Stomach (tissue), 19 donors: ENCODE measurements at places on chromosomes 7 and 10.

- no peaks in the 10 kb centered on the region for H3K36me3 ChIP-seq
- no peak overlapping the region for H3K27ac ChIP-seq
- no peaks in the 10 kb centered on the region for H3K27me3 ChIP-seq
- H3K4me3 ChIP-seq = no peak overlapping the region
- no peak for DNase-seq
Observed at GRCh38 chr10:130429809-130430208, 293.6 kb downstream of the GLRX3 start.

- DNase-seq = peak; percentile 97
- peaks cover 26% of the 10 kb centered on the region for H3K4me1 ChIP-seq
- no peaks in the 10 kb centered on the region for H3K36me3 ChIP-seq
- peak overlapping the region; percentile 92 for H3K27ac ChIP-seq
- H3K27me3 ChIP-seq = no peaks in the 10 kb centered on the region
Observed at GRCh38 chr10:24383681-24384106, 174.8 kb downstream of the KIAA1217 start.

- no peaks in the 10 kb centered on the region for H3K4me1 ChIP-seq
- H3K27me3 ChIP-seq = no peaks in the 10 kb centered on the region
- no peak overlapping the region for H3K4me3 ChIP-seq
- H3K36me3 ChIP-seq = no peaks in the 10 kb centered on the region
Observed at GRCh38 chr7:91557789-91558404, 293.7 kb downstream of the FZD1 start.

- H3K27ac ChIP-seq = no peak overlapping the region
- no peaks in the 10 kb centered on the region for H3K27me3 ChIP-seq
- no peaks in the 10 kb centered on the region for H3K36me3 ChIP-seq
- H3K4me3 ChIP-seq = no peak overlapping the region
Observed at GRCh38 chr7:129989466-129989865, 36.7 kb upstream of the UBE2H start.

GRCh38 chr7:73448609-73449008 lies 15.0 kb downstream of the FZD9 start:
- no peak overlapping the region for H3K4me3 ChIP-seq
- no peaks in the 10 kb centered on the region for H3K27me3 ChIP-seq
- no peak overlapping the region for H3K27ac ChIP-seq
- no peaks in the 10 kb centered on the region for H3K4me1 ChIP-seq

DNA sequence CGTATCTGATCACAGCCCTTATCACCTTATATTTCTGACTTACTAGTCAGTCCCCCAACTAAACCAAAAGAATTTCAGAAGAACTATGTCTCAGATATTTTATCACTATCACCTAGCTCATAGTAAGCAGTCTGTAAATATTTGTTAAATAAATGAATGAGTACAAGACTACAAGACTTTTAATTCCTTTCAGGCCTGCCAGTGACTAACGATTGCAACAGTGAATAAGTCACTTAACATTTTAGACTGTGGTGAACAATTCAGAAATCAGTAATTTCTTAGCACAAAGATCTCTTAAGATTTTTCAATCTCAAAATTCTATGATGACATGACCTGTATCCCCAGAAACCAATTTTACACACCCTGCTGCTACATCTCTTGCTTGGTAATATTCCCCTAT lies 162.2 kb downstream of the IMMP2L start:
- H3K27me3 ChIP-seq = no peaks in the 10 kb centered on the region
- no peak overlapping the region for H3K4me3 ChIP-seq
- no peak overlapping the region for H3K27ac ChIP-seq
- DNase-seq = no peak
- no peaks in the 10 kb centered on the region for H3K36me3 ChIP-seq
- peaks cover 8% of the 10 kb centered on the region for H3K4me1 ChIP-seq

GRCh38 chr10:7505196-7505595 lies 94.4 kb upstream of the SFMBT2 start:
- no peaks in the 10 kb centered on the region for H3K4me1 ChIP-seq
- peaks cover 5% of the 10 kb centered on the region for H3K27me3 ChIP-seq
- no peak overlapping the region for H3K27ac ChIP-seq
- H3K4me3 ChIP-seq = no peak overlapping the region
- no peak for DNase-seq

DNA sequence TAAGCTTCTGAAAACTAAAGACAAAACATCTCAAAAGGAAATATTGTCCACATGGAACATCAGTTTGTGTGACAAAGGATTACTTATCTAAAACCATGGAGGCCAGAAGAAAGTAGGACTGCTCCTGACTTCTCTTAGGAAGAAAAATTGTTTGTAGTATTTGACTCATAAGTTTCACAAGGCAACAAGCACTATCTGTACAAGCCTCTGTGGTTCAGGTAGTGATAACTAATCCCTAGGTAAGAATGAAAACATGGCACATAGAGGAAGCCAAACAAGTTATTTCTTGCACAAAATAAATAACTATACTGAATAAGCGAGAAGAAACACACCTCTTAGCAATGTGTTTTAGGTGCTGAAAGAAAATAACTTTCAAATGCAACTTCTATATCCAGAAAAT lies 30.3 kb downstream of the TFPI2 start:
- H3K27ac ChIP-seq = no peak overlapping the region
- no peak for DNase-seq
- H3K27me3 ChIP-seq = no peaks in the 10 kb centered on the region
- H3K4me3 ChIP-seq = no peak overlapping the region

GRCh38 chr10:78894089-78894840 lies 174.5 kb upstream of the ZMIZ1 start:
- no peaks in the 10 kb centered on the region for H3K36me3 ChIP-seq
- no peak for DNase-seq
- no peak overlapping the region for H3K4me3 ChIP-seq
- H3K27me3 ChIP-seq = no peaks in the 10 kb centered on the region
- H3K4me1 ChIP-seq = no peaks in the 10 kb centered on the region
- H3K27ac ChIP-seq = no peak overlapping the region

GRCh38 chr7:150961510-150962289 lies 16.4 kb downstream of the KCNH2 start:
- H3K27ac ChIP-seq = no peak overlapping the region
- no peak overlapping the region for H3K4me3 ChIP-seq
- no peak for DNase-seq
- H3K36me3 ChIP-seq = no peaks in the 10 kb centered on the region

- no peak overlapping the region for H3K4me3 ChIP-seq
- H3K27ac ChIP-seq = no peak overlapping the region
- DNase-seq = peak; percentile 50
- peaks cover 52% of the 10 kb centered on the region for H3K27me3 ChIP-seq
- no peaks in the 10 kb centered on the region for H3K36me3 ChIP-seq
Observed at GRCh38 chr10:7525314-7526016, 114.6 kb upstream of the SFMBT2 start.

DNA sequence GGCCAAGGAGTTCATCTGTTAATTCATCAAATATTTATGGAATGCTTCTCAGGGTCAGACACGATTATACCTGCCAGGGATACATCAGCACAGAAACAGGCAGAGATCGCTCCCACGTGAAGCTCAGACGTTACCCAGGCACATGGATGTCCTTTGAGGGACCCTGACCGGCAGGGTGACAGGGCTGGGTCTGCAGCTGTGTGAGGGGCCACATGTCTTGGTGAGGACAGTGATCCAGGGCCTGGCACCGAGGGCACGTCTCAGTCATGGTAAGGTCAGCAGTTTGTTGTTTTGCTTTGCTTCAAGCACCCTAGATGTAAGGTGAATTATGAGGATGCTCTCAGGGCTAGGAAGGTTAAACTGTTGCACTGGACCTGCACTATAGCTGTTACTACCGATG lies 227.9 kb downstream of the WDR37 start:
- H3K4me3 ChIP-seq = no peak overlapping the region
- no peak for DNase-seq
- H3K27me3 ChIP-seq = no peaks in the 10 kb centered on the region
- no peaks in the 10 kb centered on the region for H3K4me1 ChIP-seq
